ENCODE measurements at places on chromosomes 1 and 21. TPM values are rescaled to one million over a fixed set of nuclear protein-coding genes. Genes with fewer than 3 reads are reported as not detected.

The ODF2L gene
- 29.7 TPM for total RNA-seq

The RGSL1 gene
- total RNA-seq, result not detected

The RABGGTB gene
- 60.8 TPM for total RNA-seq

The NAV1 gene
- 24.4 TPM for total RNA-seq

The EVA1B gene
- 117 TPM for total RNA-seq

The KCNJ15 gene
- total RNA-seq, result 124 TPM

The SESN2 gene
- 12.6 TPM for total RNA-seq

The LAMC2 gene
- 5.5 TPM for total RNA-seq

The TNFRSF18 gene
- 1.2 TPM for total RNA-seq

The ERG gene
- 14.6 TPM for total RNA-seq

The FCRL1 gene
- total RNA-seq, result 2.2 TPM

All from metanephros (tissue), 2 donors.